Naive B cell (primary cell): ENCODE measurements at places on chromosomes 7 and 10. TPM values are rescaled to one million over a fixed set of nuclear protein-coding genes. Genes with fewer than 3 reads are reported as not detected.

DNA sequence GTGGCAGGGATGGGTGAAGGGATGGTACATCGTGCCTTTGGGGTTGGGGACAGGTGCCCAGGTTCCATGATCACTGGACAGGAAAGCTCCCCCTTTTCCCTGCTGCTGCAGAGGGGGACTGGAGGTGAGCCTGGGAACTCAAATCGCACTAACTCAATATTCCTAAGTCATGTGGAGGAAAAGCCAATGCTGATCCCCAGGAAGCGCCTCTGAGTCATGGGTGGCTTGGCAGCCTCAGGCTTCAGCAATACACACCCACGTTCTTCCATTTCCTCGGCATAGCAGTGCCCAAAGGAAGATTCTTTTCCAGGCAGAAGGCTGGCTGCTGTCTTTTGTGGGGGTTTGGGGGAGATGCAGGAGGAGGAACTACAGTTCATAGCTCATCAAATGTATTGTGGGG is 165.8 kb downstream of the CCDC3 start:
- DNase-seq: no peak
- H3K36me3 ChIP-seq: no peaks in the 10 kb centered on the region
- peaks cover 3% of the 10 kb centered on the region for H3K4me1 ChIP-seq
- no peaks in the 10 kb centered on the region for H3K27me3 ChIP-seq

DNA sequence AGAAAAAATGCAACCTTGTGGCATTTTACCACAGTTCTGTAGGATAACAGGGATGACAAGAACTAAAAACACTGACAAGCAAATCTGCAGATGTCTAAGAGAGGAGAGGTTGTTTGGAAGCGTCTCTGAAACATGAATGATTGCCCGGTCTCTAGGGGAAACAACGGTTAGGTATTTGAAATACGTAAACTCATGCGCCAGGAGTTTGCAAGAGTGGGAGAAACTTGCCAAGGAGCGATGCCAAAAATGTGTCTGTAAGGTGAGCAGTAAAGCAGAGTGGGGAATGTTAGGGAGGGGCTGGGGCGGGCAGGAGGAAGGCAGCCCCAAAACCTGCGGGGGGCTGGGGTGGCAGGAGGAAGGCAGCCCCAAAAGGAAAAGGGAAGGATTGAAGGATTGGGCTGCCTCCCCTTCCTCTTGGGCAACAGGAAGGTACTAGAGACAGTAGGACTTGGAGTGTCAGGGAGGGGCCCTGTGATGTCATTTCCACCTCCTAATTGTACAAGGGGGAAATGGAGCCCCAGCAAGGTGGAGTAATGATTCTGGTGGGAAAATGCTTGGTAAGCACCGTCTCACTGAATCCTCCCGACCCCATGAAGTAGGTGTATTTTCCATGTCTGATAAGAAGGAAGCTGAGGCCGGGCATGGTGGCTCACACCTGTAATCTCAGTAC is 33.2 kb upstream of the PLEKHA1 start:
- H3K27ac ChIP-seq: no peak overlapping the region
- H3K36me3 ChIP-seq: no peaks in the 10 kb centered on the region
- no peak overlapping the region for H3K4me3 ChIP-seq
- DNase-seq: no peak
- H3K27me3 ChIP-seq: peaks cover 29% of the 10 kb centered on the region

GRCh38 chr7:136807598-136807997 is 60.9 kb upstream of the CHRM2 start:
- no peaks in the 10 kb centered on the region for H3K4me1 ChIP-seq
- DNase-seq: no peak
- H3K27ac ChIP-seq: no peak overlapping the region
- H3K4me3 ChIP-seq: no peak overlapping the region
- no peaks in the 10 kb centered on the region for H3K27me3 ChIP-seq

DNA sequence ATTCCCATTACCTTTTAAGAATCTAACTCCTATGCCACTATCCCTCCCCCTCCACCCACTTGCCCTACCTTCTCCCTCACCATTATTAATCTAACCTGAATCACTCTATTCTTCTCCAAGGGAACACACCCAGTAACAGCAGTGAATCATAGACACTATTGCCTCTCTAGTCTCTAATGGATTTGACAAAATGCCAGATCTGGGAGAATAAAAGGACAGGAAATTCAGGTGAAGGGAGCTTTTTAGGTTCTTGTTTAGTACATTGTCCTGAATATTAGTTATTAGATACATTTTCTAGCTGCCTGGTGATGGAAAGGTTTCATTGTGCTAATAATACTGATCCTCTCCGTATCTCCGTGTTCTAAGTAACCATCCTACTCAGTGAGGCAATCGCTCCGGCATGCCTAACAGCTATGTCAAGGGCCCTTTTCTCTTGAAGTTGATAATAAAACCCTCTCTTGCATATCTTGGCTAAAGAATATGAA is 4.1 kb upstream of the SFR1 start:
- H3K36me3 ChIP-seq: no peaks in the 10 kb centered on the region
- no peak overlapping the region for H3K27ac ChIP-seq
- no peaks in the 10 kb centered on the region for H3K27me3 ChIP-seq
- peaks cover 21% of the 10 kb centered on the region for H3K4me1 ChIP-seq

DNA sequence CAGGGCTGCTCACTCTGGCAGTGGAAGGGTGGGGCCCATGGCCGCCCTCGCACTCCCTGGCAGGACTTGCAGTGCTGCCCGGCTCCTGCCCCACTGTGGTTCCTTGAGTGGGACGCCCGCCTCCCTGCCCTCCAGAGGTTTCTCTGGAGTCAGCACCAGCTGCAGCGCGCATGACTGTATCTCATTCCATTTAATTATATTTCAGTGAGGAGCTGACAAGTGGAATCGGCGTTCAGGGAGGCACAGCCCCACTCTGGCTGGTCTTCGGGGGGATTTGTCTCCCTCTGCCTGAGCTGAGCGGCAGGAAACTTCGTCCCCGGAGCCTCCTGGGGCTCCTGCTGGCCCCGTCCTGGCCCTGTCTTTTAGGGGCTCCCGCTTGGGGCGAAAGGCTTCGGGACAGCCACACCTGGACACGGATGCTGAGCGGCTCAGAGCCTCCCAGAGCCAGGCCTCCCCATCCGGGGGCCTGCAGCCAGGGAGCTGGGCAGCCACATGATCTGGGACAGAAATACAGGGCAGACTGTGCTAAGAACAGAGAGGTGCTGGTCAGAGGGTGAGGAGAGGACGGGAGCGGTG is 75.3 kb upstream of the NKX6-2 start:
- no peak overlapping the region for H3K27ac ChIP-seq
- no peak for DNase-seq
- H3K4me3 ChIP-seq: no peak overlapping the region
- H3K4me1 ChIP-seq: peaks cover 11% of the 10 kb centered on the region

GRCh38 chr10:113993489-113993991 is 50.1 kb upstream of the ADRB1 start:
- H3K36me3 ChIP-seq: no peaks in the 10 kb centered on the region
- H3K4me1 ChIP-seq: peaks cover 14% of the 10 kb centered on the region
- peaks cover 21% of the 10 kb centered on the region for H3K27me3 ChIP-seq

DNA sequence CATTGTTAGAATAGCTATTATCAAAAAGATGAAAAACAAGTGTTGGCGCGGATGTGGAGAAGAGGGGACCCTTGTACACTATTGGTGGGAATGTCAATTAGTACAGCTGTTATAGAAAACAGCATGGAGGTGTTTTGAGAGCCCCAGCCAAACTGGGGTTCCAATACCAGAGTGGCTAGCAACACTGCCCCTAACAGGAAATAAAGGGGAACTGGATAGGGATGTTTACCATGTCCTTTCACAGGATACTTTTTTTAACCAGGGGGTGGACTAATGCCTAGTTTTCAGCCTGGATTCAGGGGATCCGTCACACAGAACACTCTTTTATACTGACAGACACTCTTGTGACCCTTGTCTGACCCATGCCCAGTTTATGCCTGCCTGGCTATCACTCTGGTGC is 6.9 kb upstream of the GSTK1 start:
- no peak overlapping the region for H3K4me3 ChIP-seq
- peak overlapping the region; percentile 78 for H3K27ac ChIP-seq
- no peak for DNase-seq
- H3K4me1 ChIP-seq: peaks cover 38% of the 10 kb centered on the region
- no peaks in the 10 kb centered on the region for H3K27me3 ChIP-seq

DNA sequence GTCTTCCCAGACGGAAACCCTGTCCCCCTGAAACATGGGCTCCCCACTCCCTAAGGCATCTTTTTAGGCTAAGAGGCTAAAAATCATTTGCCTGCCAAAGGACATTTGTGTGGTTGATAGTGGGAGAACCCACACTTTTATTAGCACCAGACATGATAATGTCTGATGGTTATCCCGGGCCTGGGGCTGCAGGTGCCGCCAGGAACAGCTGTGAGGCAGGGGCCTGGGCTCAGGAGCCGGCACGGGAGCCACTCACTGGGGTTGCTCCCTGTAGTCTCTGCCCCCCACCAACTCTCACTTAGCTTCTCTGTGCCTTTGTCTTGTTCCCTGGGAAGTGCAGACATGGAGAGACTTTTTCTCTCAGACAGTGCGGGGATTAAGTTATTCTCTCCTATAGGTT is 193.6 kb downstream of the GLRX3 start:
- H3K4me1 ChIP-seq: no peaks in the 10 kb centered on the region
- no peak overlapping the region for H3K27ac ChIP-seq
- no peaks in the 10 kb centered on the region for H3K27me3 ChIP-seq
- H3K4me3 ChIP-seq: no peak overlapping the region

Gene PIK3CG
- 36.4 TPM for polyA plus RNA-seq

GRCh38 chr7:132742189-132742612 is 165.9 kb upstream of the PLXNA4 start:
- H3K27me3 ChIP-seq: peaks cover 4% of the 10 kb centered on the region
- DNase-seq: no peak
- H3K4me1 ChIP-seq: no peaks in the 10 kb centered on the region
- H3K36me3 ChIP-seq: peaks cover 20% of the 10 kb centered on the region
- H3K27ac ChIP-seq: no peak overlapping the region

Gene TAS2R5
- 0.36 TPM for polyA plus RNA-seq

Gene HYAL4
- not detected for polyA plus RNA-seq

DNA sequence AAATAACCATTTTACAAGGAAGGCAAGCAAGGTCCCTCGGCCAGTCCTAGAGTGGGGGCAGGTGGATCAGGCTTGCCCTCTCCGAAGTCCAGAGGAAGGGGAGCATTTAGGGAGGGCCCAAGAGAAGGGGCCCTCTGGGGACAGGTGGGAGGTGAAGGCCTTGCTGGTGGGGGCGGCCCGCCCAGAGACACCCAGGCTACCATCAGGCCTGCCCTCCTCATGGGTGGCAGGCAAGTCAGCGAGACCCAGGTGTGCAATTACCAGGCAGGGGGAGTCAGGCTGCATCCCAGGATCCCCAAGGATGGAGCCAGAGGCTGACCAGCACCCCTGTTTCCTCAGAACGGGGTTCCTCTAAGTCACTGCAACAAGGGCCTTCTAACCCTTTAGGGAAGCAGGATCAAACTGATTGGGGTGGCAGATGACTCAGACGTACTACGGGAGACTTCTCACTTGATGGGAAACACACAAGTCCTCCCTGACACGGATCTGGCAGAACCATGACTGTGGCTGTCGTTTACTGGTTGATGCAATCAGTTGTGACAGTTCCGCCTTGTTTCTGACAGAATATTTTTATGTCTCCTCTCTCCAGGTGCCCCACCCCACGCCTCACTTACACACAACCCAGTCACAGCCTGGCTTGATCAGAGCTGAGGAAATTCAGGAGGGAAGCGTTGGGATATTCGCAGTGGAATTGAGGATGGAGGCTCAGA is 8.2 kb downstream of the LOXL4 start:
- H3K36me3 ChIP-seq: no peaks in the 10 kb centered on the region
- H3K4me1 ChIP-seq: no peaks in the 10 kb centered on the region
- no peak for DNase-seq
- no peak overlapping the region for H3K4me3 ChIP-seq
